ENCODE measurements at places on chromosomes 1 and 21.

GRCh38 chr1:7007902-7008301 is 222.6 kb downstream of the CAMTA1 start:
- no peak for DNase-seq

DNA sequence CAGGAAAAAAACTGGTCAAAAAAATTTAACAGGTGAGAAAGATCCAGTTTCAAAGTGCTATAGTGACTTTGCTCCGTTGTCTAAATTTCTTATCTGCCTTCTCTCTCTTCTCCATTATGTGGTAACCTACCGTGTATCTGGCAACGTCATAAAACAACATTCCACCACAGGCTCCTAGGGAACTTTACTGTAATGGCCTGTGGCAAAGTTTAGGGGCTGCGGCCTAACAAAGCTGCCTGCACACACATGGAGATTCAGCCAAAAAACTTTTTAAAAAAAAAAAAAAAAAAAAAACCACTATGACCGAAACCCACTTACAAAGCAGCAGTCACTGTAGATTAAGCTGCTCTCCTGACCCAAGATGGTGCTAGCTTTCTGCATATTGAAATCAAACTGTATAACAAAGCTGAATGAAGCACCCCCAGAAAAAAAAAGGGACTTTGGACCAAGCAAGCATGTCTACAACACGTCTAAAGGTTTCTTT is 202.6 kb downstream of the SLC45A1 start:
- no peak for DNase-seq

- DNase-seq = no peak
Measured at GRCh38 chr1:240074422-240074821, 17.3 kb upstream of the FMN2 start.

DNA sequence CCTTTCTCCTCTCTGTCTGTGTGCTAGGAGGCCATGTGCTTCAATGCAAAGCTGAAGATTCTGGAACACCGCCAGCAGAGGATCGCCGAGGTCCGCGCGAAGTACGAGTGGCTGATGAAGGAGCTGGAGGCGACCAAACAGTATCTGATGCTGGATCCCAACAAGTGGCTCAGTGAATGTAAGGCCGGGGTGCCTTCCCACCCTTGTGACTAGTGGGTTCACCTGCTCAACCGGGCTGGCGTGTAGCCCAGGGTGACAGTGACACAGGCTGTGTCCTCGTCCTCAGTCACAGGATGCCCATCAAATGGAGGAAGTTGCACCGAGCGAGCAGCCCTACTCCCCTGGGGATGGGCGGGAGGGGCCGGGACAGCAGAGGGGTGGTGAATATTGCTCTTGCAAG is 544.1 kb downstream of the KIF26B start:
- no peak for DNase-seq

GRCh38 chr1:25550683-25551310 is 7.4 kb downstream of the LDLRAP1 start:
- DNase-seq = no peak

All from CD4-positive, CD25-positive, alpha-beta regulatory T cell (primary cell).